ENCODE measurements at places on chromosomes 5 and 9. TPM values are rescaled to one million over a fixed set of nuclear protein-coding genes. Genes with fewer than 3 reads are reported as not detected.

DNA sequence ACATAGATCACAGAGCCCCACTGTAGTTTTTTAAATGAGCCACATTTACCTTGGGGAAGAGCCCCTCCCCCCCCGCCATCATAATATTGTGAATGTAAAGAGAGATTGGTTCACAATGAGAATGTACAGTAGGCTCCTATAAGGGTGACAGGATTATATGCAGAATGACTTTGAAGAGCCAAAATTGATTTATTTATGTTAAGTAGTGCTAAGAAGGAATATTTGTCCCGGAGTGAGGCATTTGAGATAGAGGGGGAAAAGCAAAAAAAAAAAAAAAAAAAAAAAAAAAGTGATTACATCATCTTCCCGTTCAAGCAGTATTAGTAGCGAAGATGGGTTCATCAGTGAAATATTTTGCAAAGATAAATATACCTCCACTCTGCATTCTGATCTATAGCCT is 73.9 kb downstream of the PIK3R1 start:
- no peak for DNase-seq

GRCh38 chr9:90271707-90272106 is 370.9 kb downstream of the DIRAS2 start:
- no peak for DNase-seq

Gene TAF11L3
- total RNA-seq: not detected

GRCh38 chr9:96491079-96491879 is 41.3 kb downstream of the HABP4 start:
- DNase-seq: no peak

- no peak for DNase-seq
These were observed 156.6 kb downstream of the TMEM38B start for GRCh38 chr9:105850852-105851500.

- DNase-seq: no peak
These were observed 4.2 kb upstream of the ZNF346 start for GRCh38 chr5:177018341-177018740.
